ENCODE measurements at places on chromosomes 2 and 18.
A peak's percentile ranks its signal among the peaks of the same experiment; 100 is the strongest.

DNA sequence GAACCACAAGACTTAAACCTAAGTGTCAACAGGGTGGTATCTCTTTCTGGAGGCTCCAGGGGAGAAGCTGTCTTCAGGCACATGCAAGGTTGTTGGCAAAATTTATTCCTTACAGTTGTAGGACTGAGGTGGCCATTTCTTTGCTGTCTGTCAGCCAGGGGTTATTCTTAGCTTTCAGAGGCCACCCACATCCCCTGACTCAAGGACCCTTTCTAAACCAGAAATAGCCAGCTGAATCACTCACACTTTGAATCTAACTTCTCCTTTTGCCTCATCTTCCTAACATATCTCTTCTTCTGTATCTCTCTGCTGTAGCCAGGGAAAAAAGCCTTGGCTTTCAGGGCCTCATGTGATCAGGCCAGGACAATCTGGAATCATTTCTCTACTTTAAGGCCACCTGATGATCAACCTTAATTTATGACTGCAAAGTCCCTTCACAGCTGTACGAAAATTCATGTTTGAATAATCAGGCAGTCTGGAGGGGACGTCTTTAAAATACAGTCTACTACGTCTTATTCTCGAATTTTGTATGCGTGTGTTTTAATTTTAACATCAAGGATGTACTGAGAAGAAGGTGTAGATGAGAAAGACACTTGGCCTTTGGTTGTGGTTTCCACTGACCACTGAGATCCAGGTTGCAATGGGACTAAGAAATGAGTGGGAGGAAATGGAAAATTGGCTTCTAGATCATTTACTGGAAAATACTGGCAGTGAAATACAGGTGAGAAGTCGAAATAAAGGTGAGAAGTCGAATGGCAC is 90.4 kb downstream of the DOCK10 start:
- no peak for DNase-seq

DNA sequence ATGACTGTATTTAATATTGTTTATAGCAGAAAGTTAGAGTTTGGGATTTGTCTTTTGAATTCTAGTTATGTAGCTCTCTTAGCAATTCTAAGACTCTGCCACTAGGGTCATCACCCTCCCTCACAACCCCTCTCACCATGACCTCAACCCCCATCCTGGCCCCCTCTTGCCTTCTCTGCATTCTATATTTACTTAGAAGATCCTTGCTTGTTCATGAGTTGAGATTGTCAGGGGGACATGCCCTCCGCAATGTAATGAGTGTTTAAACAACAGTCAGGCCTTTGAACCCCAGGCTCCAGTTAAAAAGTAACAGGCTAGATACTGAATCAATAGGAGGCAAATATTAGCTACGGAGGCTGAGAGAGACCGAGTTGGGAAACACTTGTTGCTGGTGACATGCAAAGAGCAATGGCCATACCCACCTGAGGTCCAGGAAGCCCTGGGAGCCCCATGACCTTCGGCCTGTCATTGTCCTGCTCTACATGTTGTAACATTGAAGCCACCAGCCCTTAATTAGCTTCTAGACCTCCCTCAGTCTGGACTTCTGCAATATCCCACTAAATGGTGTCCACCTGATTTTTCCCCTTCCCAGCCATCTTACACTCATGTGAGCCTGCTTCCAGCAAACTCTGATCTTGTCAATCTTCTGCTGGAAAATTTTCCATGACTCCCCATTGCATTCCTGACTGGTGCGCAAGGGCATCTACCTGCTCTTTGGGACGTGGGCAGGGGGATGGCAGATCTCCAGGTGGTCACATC is 221.1 kb downstream of the ALPK2 start:
- DNase-seq: no peak

DNA sequence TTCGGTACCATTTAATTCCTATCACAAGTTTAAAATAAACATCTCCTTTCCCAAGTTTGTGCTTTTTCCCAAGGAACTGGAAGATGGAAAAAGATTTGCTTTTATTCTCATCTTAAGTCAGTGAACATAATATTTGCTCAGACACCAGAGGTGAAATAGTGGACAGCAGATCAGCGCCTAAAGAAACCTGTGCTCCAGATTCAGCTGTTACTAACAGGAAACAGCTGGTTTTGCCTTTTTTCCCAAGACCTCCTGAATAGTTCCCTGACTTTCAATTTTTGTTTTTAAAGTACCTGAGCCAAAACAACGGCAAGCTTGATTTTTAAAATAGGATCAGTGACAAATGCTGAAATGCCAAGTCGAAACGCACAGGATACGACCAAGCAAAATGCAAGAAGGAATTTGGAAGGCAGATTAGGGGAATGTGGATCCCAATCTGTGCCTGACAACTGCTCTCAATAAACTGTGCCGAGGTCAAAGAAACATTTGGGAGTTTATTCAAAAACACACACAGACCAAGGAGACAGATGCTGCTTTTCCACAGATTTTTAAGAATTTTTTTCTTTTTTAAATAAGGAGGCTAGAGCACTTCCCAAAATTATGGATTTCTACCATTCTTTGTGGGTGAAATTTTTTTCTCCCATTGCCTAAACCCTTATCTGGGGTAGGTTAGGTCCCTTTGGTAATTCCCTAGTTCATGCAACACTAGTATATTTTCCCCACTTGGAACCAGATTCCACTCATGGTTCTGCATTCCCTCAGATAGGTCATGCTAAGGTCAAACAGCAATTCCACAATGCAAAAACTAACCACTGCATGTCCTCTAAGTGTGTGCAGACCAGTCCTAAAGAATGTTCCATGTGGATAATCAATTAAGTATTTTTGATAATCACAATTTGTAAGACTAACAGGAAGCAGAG is 121.5 kb upstream of the PDE1A start:
- no peak for DNase-seq

DNA sequence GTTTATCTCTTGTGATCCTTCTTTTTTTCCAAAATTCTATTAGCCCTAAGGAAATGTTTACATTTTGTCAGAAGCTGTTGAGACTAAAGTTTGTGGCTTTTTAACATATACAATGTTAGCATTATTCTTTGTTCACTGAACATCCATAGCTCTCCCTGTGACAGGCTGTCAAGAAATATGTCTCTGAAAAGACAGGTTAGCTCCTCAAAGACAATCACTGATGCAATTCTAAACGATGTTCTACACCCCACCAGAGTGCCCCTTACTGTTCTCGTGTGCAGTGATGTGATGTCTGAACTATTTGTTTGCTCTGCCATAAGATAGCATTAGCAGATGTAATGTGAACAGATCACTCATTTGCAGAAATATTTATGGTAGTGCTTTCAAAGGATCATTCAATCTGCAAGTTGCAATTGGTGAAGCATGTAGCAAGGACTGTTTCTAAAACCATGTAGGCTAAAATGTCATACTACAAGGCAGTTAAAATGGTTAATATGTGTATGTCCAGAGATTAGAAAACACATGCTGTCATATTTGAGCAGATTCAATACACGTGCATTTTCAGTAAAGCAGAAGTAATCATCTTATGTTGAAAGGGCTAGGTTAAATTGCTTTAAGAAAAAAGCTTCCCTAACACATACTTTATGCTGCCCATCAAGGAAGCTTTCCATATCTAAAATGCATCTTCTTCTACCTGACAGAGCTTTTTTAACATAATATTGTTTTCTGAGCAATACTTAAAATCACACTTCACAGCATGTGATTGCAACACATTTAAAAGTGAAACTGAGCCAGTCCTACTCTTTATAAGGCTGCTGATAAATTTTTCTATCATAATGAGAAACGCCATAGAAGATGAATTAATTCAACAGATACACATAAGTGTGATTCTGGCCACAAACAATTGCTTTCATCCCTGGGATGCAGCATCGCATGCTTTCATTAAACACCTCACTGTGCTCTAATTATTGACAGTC is 285.7 kb upstream of the UBE2E3 start:
- no peak for DNase-seq

GRCh38 chr2:233445152-233445830 is 91.0 kb downstream of the DGKD start:
- no peak for DNase-seq

GRCh38 chr2:68302281-68302875 is 17.4 kb downstream of the CNRIP1 start:
- DNase-seq: peak; percentile 5

DNA sequence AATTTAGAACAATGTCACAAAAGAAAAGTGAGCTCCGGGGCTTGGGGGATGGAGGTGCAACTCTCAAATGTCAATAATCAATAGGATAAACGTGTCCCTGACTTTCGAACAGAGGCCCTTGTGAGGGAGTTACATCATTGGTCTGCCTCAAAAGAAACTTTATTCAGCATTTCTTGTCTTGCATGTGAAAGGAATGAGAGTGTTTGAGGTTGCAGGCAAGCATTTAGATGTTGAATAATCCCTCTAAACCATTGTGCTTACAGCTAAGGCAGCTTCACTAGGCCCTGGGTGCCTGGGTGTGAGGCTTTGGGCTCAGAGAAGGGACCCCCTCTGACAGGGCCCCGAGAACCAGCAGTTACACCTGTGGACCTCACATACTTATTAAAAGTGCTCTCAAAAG is 28.6 kb upstream of the FHL2 start:
- no peak for DNase-seq

- DNase-seq: no peak
Observed at GRCh38 chr18:64713284-64713683, 564.4 kb upstream of the LINC00305 start.

GRCh38 chr2:88709181-88709631 is 17.7 kb downstream of the RPIA start:
- no peak for DNase-seq

- no peak for DNase-seq
Observed at GRCh38 chr2:147773479-147773878, 71.3 kb upstream of the ACVR2A start.

DNA sequence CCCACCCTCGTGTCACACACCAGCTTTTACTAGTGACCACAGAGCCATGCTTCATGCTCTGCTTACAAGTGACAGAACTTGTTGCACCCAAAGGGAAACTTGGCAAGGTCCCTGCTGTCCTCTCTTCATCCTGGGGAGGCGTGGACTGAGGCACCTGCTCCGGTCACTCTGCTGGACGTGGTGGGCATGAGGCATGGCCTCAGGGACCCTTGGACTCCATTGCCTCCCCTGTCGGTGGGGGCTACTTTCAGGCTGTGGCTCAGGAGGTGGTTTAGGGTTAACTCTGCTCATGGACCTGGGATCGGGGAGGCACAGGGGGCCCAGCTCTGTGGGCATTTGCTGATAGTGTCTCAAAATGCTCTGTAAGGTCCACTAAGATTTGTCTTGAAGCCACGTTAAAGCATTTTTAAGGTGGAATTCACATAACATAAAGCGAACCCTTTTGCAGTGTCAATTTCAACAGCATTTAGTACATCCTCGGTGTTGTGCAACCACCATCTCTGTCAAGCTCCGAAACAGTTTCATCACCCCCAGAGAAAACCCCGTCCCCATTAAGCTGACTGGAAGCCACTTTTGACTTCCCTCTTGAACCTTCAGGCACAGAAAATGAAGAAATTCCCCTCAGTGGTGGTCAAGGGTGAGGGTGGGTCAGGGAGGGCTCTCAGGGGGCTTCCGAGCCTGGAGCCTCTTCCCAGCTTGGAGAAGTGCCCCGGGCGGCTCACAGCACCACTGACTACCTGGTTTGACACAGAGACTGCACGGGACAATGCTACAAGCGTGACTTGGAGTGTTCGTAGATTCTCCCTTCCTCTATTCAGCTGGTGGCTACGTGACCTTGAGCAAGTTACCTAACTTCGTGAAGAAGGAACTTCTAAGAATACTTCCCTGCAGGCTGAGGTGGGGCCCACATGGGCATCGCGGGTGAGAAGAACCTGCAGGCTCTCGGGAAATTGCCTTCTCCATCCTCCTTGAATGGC is 100.0 kb upstream of the HDAC4 start:
- DNase-seq: no peak

DNA sequence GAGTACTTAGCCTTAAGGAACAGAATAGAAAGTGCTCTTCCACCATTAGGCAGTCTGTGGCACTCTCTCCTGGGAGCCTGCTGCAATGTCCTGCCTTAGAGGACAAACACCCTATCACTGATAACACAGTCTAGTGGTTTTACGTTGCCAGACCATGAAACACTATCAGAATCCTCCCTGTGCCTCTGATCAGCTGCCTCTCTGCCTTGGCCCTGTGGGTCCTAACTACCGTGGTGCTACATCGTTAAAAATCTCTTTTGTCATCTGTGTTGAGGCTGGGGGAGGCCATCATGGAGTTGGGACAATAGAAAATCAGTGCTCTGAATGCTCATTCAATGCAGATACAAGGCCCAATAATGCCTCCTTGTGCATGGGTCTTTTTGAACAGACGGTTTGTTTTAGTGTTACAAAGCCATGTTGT is 11.9 kb upstream of the APCDD1 start:
- DNase-seq: no peak

DNA sequence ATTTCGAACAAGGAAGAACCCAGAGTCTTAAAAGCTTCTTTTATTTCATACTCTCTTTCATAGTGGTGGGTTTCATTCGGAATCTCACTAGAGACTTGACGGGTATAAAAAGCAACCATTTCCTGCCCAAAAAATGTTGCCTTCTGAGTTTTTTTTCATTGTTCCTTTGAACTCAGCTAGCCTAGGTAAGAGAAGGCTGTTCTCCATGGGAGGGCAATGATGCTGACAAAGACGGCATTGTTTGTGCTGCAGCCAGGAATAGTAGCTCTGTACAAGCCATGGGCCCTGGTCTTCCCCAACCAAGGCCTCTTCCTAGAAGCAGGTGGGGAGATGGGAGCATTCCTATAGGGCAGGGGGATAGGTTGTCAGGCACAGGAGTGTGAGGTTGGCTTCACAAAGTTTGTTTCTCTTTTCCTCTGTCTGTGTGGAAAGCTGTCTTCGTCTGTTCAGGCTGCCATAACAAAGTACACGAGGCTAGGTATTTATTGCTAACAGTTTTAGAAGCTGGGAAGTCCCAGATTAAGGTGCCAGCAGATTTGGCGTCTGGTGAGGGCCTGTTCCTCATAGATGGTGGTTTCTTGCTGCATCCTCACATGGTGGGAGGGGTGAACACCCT is 405.1 kb downstream of the NBAS start:
- peak; percentile 31 for DNase-seq

- DNase-seq: no peak
Observed at GRCh38 chr2:196440413-196440812, 199.1 kb upstream of the CCDC150 start.

- DNase-seq: no peak
Observed at GRCh38 chr2:26352892-26353291, 6.3 kb upstream of the ADGRF3 start.

GRCh38 chr2:88254437-88255091 is 84.4 kb downstream of the THNSL2 start:
- no peak for DNase-seq

GRCh38 chr2:232634206-232635150 is 1.1 kb downstream of the EFHD1 start:
- DNase-seq: peak; percentile 73

DNA sequence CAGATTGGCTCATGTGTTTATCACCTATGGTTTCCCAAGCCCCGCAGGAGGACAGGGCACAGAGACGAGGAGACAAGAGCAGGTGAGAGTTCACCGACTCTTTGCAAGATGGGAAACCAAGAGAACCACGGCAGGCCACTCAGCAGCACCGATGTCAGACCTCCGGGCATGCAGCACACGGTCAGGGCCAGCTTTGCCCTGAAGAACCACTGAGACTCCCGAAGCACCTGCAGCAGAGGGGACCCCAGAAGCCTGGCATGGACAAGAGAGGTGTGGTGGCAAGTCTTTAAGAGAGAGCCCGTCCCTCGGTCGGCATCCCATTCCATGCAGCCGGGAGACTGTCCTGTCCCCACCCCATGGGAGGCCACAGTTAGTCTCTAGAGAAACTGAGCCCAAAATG is 36.6 kb upstream of the TAF1B start:
- DNase-seq: no peak

GRCh38 chr18:66603941-66604627 is at the start of gene CDH19:
Gene CDH19 (minus strand): TSS chr18:66604090. CDS start chr18:66572204, 31,886 bp downstream.
- no peak for DNase-seq

- no peak for DNase-seq
Observed at GRCh38 chr2:18244845-18245244, 315.6 kb downstream of the RDH14 start.

- no peak for DNase-seq
Observed at GRCh38 chr2:23757686-23758433, 169.1 kb downstream of the ATAD2B start.

Data from ELF-1 (cell line).